ENCODE measurements at places on chromosomes 6 and 20.

DNA sequence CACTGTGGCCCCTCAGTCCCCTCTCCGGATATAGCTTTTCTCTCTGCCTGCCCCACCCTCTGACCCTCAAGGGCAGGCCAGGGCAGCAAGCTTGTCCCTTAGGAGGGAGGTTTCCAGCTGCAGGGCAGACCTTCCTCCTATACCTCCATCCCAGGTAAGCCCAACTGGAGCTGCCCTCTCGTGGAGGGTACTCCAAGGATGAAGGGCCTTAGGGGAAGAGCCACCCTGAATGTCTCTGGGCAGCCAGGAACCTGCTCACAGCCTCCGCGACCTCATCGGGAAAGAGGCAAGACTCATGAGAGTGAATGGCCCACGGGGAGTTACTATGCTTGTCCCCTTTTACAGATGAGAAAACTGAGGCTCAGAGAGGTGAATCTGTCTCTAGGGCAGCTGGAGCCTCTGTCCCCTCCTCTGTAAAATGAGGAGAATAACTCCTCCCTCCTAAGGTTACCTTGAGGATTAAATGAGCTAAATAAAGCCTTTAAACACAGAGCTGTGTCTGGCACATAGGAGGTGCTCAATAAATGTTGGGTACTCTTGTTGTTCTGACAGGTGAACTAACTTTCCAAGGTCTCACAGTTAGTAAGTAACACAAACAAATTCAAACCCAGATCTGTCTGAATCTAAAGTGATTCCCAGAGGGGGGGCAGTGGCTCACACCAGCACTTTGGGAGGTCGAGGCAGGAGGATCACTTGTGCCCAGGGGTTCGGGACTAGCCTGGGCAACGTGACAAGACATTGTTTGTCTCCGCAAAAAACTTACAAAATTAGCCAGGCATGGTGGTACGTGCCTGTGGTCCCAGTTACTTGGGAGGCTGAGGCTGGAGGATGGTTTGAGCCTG, 12.1 kb downstream of the SRXN1 start:
- no peak for DNase-seq

- no peak for DNase-seq
These were observed 604.4 kb upstream of the NOX3 start for GRCh38 chr6:156060013-156060412.

DNA sequence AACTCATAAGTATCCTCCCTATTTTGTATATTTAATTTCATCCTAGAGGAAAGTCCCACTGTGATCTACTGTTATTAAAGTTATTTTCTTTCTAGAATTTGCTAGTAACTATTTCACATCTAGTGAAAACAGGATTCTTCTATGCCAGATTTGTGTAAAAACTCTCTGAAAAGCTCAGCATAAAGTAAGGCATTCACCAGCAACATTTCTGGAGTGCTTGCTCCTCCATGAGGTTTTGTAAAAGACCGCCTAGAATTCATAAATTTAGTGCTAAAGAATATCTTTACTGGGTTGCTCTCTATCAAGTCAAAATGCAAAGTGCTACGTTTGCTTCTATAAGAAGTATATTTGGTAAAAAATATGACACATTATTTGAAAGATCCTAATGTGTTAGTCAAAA, 173.5 kb upstream of the IRAK1BP1 start:
- DNase-seq: no peak

DNA sequence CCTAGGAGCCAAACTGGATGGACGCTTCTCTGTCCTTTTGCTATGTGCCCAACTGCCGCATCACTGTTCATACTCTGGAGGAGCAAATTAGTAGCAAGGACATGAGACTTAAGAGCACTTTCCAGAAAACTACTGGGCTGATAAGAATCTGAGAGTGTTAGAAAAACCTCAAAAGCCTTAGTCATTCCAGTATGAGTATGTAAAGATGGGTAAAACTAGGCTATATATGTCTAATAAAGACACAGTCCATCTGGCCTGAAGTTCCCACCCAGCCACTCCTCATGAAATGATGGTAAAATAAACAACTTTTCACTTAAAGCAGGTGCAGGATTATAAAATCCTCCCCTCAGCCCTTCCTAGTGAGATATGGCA, 30.6 kb downstream of the SHLD1 start:
- DNase-seq: no peak

GRCh38 chr6:26576929-26577719, 19.6 kb upstream of the ABT1 start:
- peak; percentile 88 for DNase-seq

GRCh38 chr6:119535332-119535731, 185.8 kb upstream of the MAN1A1 start:
- no peak for DNase-seq

DNA sequence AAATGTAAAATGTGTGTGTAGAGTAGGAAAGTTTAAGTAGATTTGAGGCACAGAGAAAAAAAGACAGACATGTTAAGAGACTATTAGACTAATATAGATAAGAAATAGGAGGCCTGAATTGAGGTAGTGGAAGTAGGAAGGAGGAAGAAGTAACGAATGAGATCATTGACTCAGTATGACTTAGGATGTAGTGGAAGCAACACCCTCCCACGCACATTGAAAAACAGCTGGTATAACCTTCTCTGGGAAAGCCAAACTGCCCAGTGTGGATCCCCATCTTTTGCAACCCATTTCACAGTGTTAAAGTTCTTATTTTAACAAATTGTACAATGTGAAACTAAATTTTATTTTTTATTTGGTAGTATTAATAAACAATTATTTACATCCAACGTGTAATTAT, 89.1 kb downstream of the GRIK2 start:
- no peak for DNase-seq

All from GM23338 (cell line).